ENCODE measurements at places on chromosomes 13 and 19. TPM values are rescaled to one million over a fixed set of nuclear protein-coding genes. Genes with fewer than 3 reads are reported as not detected.

- DNase-seq, result no peak
These were observed 24.9 kb upstream of the PNMA8B start for GRCh38 chr19:46520616-46521015.

GRCh38 chr13:68046903-68047302 lies 816.8 kb upstream of the PCDH9 start:
- DNase-seq, result no peak

GRCh38 chr13:109983447-109983846 lies 197.1 kb upstream of the IRS2 start:
- DNase-seq, result no peak

- DNase-seq, result no peak
These were observed 145.2 kb downstream of the USP12 start for GRCh38 chr13:27026396-27026795.

DNA sequence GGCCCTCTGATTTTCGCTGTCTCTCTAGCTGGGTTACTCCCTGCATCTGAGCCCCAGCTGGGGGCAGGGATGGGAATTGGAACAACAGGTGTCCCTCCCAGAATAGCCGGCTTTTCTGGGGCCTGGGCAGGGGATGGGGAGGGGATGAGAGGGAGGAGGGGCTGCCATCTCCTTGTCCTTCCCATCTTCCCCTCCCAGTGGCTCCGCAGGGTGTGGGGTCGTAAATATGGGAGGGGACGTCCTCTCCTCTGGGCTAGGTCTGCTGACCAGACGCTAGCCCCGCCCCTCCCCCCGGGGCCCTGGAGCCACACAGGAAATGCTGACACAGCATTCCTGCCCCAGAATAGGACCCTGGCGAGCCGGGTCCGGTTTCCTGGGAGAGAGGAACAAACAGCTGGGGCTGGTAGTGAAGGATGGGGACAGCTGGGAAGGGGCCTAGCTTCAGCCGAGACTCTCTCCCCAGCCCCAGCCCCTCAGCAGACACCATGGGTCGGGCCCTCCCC lies 1.1 kb downstream of the RYR1 start:
- no peak for DNase-seq

- DNase-seq, result no peak
These were observed 4.1 kb upstream of the ZIC5 start for GRCh38 chr13:99975626-99976025.

DNA sequence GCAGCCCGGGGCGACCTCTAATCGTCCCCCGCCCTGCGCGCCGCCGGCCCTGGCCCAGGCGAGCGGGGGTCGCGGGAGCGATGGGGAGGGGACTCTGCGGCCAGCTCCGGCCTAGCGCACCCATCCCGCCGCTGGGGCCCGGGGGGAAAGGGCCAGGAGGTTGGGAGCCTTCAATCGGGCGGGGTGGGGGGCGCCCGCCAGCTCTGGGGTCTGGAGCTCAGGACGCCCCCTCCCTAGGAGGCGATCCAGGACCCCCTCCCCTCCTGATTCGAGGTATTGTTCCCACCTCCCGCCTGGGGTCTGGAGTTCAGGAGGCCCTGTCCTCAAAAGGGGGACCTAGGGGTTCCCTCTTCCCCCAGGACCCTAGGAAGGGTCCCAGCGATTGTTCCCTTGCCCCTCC lies 430 bp downstream of the ZNF358 start:
- DNase-seq, result no peak

- no peak for DNase-seq
These were observed 722.2 kb upstream of the PCDH20 start for GRCh38 chr13:62137629-62138405.

DNA sequence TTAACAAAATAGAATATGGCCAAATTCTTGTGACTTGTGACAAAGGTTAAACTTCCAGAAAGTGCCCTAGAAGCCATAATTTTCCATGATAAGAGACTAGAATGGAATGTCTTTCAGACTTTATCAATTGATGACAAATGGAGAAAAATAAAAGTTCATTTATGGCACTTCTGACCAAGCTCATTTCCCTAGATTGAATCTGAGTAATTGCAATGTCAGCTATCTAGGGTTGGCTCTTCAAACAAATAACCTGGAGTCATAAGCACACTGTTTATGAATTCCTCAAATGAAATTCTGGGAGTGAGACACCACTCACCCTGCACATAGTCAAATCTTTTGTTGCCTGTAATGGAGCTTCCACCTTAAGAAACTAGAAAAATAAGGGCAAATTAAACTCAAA lies 11.4 kb downstream of the ARHGEF7 start:
- DNase-seq, result no peak

DNA sequence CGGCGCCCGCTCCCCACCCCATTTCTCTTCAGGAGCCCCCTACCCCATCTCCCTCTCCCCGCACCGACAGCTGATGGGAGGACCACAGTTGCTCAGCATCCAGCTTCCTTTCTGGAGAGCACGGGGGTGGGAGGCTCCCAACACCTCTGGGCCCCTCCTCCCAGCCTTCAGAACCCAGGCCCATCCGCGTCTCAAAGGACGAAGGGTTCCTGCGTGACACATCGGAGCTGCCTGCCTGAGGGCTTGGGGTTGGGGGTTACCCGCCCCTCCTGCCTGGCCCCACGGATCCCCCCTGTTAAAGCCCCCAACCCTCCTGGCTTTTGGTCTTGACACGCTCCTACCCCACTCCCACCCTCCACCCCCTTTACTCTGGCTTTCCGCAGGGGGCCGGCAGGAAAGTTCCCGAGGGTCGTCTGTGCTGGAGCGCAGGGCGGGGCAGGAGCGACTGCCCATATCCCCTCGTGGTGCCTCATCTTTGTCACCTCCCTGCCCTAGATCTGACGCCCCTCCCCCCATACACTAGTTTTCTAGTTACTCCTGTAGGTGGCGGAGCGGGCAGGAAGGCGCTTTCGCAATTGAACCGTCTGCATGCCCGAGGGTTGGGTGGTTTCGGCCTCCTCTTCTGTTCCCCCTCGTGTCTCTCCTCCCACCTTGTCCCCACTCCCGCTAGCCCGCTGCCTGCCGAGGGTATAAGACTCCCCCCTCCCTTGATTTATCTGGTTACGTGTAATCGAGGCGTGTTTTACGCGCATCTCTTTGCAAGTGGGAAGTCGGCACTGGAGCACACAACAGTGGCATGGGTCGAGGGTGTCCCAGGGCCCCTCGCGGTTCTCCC lies 924 bp downstream of the TRAPPC5 start:
- peak; percentile 92 for DNase-seq

DNA sequence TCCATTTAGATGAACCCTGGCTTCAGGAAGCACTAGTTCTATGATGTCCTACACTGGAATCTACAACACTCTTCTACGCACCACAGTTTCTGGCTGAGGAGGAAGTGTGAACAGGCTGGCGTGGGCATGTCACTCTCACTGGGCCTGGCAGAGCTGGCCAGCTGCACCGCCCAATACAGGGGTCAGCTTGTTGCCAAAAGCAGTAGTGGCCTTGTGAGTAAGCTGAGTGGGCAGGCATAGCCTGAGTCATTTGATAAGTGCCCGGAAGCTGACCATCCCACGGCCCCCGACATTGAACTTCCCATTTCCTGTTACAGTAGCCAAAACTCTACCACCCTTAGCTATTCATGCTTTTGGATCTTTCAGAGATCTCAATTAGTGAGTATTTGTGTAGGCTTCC lies 240.9 kb upstream of the SERP2 start:
- DNase-seq, result peak; percentile 78

- no peak for DNase-seq
These were observed 128.9 kb downstream of the B3GLCT start for GRCh38 chr13:31328549-31329235.

- DNase-seq, result no peak
These were observed 70.0 kb downstream of the MZT1 start for GRCh38 chr13:72657379-72657778.

DNA sequence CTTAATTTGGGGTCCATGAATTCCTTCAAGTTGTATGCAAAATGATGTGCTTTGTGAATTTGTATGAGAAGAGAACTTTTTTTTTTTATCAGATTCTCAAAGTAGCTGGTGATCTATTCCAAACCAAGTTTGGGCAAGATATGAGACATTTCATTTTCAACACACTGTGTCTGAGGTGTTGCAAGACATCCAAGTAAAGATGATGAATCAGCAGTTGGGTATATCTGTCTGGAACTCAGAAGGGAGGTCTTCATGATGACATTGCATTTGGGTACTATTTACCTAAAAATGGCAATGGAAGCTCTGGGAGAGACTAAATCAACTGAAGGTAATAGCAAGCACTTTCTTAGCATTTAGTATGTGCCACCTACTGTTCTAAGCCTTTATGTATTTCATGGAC lies 2.8 kb downstream of the FAM124A start:
- DNase-seq, result no peak

DNA sequence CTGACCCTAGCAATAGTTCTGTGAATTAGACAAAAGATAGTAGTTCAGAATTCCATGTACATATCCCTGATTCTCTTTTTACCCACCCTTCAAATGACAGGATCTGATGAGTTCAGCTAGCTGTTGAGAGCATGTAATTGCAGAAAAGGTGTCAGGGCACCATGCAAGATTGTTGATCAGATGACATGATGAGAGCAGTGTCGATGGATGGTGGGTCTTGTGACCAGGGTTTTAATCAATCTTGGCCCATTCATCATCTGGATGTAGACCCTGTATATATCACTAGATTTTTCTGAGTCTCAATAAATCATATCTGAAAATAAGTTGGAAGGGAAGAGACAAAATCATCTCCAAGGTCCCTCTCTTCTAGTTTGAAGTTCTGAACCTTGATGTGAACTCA lies 379.0 kb downstream of the OXGR1 start:
- no peak for DNase-seq

GRCh38 chr13:83536941-83537340 lies 345.3 kb downstream of the SLITRK1 start:
- no peak for DNase-seq

DNA sequence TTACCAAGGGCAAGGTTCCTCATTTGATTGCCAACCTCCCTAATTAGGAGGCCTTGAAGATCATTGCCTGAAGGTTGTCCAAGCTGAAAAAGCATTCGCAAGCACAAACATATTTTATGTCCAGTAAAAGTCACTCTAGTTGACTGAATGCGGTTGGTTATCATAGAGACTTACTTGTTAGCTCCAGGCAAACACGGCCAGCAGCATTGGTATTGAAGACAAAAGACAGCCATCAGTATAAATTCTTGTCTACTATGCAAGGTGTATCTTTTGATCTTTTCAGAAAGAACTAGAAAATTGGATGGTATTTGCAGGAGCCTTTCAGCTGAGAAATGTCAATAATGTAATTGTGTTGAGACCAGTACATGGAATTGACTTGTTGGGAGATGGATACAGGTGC lies 129.9 kb downstream of the GPC6 start:
- DNase-seq, result no peak

GRCh38 chr13:113429608-113429985 lies 23.7 kb downstream of the ADPRHL1 start:
- DNase-seq, result no peak

DNA sequence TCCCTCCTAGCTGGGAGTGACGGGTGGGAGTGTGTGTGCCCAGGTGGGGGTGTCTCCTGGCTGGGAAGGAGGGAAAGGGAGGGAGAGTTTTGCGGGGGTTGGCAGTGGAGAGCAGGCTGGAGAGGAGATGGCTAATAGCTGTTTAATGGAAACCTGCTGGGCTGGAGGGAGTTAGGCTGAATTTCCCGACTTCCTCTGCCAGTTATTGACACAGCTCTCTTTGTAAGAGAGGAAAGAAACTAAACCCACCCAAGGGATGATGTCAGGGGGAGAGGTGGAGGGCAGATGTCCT lies 10.2 kb upstream of the ILF3 start:
- DNase-seq, result no peak

GRCh38 chr19:55487924-55488687 lies at the start of gene SSC5D:
SSC5D (plus strand) TSS chr19:55488436; CDS start chr19:55488590, 154 bp downstream.
- no peak for DNase-seq

DNA sequence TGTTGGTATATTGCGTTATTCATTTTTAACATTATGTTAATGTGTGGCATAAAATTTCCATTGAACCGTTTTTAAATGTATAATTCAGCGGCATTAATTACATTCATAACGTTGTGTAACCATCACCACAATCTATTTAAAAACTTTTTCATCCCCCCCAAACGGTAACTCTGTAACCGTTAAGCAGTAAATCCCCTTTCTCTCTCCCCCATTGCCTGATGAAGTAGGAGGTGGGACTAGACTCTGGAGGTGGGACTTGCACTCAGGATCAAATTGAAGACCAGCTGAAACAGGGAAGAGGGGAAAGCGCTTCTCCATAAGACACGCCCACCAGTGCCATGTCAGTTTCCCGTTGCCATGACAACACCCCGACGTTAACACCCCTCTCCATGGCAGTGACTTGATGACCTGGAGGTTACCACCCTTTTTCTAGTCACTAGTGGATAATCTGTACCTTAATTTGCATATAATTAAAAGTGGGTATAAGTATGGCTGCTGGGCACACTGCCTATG lies 16.8 kb downstream of the CLEC11A start:
- DNase-seq, result no peak

- no peak for DNase-seq
These were observed 65.1 kb upstream of the ARHGEF7 start for GRCh38 chr13:111049791-111050538.

DNA sequence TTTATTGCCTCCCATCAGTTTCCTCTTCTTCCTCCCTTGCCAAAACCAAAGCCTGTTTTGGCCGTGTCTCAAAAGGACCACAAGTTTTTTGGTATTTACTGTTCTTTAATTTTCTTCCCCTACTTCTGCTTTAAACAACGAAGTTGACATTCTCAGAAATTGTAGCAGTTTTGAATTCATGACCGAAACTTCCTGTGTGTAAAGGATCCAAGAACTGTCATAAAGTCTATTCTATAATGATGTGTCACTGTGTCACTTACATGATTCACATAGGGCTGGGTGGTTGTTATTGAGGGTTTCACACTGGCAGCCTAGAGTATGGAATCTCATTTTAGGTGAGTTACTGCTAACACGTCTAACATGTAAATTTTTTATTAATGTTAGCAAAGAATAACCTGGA lies 741.0 kb upstream of the KLHL1 start:
- no peak for DNase-seq

- no peak for DNase-seq
These were observed 21.4 kb downstream of the ZNF44 start for GRCh38 chr19:12272980-12273901.

GRCh38 chr19:49807058-49807903 lies 5.8 kb downstream of the FUZ start:
- DNase-seq, result no peak

DNA sequence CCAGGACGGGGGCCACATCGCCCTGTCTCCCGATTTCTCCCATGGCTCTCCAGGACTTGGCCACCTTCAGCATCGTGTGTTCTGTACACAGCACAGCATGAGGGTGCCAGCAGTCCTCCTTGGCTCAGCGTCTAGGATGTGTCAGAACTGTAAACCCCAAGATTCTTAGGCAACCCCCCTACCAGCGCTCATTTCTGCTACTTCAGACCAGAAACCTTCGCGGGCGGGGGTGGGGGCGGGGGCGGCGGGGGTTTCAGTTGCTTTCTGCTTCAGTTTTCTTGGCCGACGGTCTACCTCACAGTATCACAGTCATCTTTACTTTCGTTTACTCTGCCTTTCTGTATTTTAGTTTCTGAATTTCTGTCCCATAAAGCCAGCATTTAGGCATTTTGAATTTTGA lies 82.4 kb downstream of the GGACT start:
- DNase-seq, result no peak

Gene KLK15
- not detected for total RNA-seq

Gene RNF113B
- not detected for total RNA-seq

Gene MCEMP1
- total RNA-seq, result 155 TPM

Gene LIN37
- total RNA-seq, result 4.0 TPM

Gene BEST2
- total RNA-seq, result not detected

Gene ERCC2
- 19.1 TPM for total RNA-seq

Gene CEACAM20
- not detected for total RNA-seq

Gene ZFR2
- not detected for total RNA-seq

Gene CEACAM6
- 651 TPM for total RNA-seq

Gene LILRB2
- 28.9 TPM for total RNA-seq

Gene PLPP2
- 50.1 TPM for total RNA-seq
